NCI-H1048 (cell line): ENCODE measurements at places on chromosomes 3 and 15.

GRCh38 chr3:101027286-101027685 is 34.1 kb upstream of the ABI3BP start:
- DNase-seq: no peak

- DNase-seq: no peak
Measured at GRCh38 chr3:170240671-170241070, 18.4 kb downstream of the PRKCI start.

DNA sequence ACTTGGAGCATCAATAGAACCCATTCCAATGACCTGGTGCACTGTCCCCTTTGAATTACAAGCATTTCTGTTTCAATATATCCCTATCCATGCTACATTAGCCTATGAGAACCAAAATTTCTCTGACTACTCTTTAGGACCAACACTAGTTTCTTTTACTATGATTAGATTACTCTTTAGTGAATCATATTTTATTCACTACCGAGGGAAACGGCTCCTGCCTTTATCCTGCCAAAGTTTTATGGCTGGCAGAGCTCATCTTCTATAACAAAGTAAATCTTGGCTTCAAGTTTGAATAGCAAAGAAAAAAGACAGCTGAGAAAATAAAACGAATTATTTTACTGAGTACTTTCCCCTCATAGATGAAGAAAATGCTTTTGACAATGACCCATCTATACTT is 120.9 kb downstream of the SLC9A9 start:
- DNase-seq: no peak

DNA sequence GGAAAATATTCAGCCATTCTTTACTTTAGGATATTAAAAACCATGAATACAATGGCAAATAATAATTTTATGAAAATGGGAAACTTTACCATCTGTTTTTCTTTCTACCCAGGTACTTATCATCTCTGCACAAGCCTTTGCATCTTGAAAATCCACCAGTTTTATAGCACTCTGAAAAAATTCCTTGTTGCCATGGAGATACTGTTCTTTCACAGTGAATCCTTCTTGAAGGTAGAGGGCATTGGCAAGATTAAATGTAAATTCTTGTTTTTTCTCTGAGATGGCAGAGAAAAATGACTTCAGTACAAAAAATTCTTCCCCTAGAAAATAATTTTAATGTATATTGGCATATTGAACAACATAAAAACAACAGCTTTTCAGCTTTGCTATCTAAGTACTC is 6.9 kb downstream of the SERPINI2 start:
- no peak for DNase-seq
